ENCODE measurements at places on chromosomes 16 and 17.

DNA sequence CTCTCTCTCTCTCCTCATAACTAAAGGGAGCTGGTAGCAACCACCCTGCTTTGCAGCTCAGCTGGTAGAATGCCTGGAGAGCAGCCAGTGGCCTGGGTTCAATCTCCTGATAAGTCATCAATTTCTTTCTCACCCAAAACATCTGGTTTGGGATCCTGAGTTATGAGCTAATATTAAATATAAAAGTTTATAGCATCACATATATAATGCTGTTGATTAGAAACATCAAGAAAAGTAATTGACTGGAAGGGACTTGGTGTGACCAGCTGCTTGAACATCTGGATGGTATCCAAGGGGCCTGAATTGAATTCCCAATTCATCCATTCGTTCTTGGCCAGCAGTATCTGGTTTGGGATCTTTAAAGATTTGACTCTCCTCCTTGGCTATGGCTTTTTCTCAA is 12.2 kb upstream of the ELAC2 start:
- DNase-seq = no peak

DNA sequence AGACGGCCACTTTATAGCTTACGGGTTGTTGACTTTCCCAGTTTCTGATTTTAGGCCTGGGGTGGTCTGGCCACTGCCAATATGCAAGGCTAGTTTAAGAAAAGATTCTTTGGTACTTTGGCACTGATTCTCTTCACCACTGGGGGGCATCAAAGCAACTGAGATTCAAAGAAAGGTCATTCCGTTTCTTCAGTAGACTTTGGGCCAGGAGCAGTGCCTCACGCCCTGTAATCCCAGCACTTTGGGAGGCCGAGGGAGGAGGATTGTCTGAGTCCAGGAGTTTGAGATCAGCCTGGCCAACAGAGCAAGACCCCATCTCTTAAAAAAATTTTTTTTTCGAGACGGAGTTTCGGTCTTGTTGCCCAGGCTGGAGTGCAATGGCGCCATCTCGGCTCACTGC is 53.0 kb downstream of the RPA1 start:
- DNase-seq = no peak

- DNase-seq = peak; percentile 38
Measured at GRCh38 chr17:67689534-67690177, 28.1 kb upstream of the NOL11 start.

GRCh38 chr16:64617836-64618476 is 503.9 kb downstream of the CDH11 start:
- no peak for DNase-seq

Data from NCI-H187 (cell line).